ENCODE measurements at places on chromosomes 2 and 18.

- no peaks in the 10 kb centered on the region for H3K4me1 ChIP-seq
- no peaks in the 10 kb centered on the region for H3K36me3 ChIP-seq
- H3K27me3 ChIP-seq = no peaks in the 10 kb centered on the region
Observed at GRCh38 chr18:44323125-44323524, 357.6 kb upstream of the SETBP1 start.

- peaks cover 9% of the 10 kb centered on the region for H3K4me1 ChIP-seq
- no peaks in the 10 kb centered on the region for H3K27me3 ChIP-seq
- H3K4me3 ChIP-seq = no peak overlapping the region
- no peak for DNase-seq
Observed at GRCh38 chr2:153169609-153170008, 309.0 kb downstream of the RPRM start.

- H3K27me3 ChIP-seq = no peaks in the 10 kb centered on the region
- no peak for DNase-seq
- H3K27ac ChIP-seq = no peak overlapping the region
- H3K36me3 ChIP-seq = no peaks in the 10 kb centered on the region
- H3K4me1 ChIP-seq = peaks cover 36% of the 10 kb centered on the region
Observed at GRCh38 chr2:37654932-37655841, 16.3 kb downstream of the CDC42EP3 start.

GRCh38 chr2:178450524-178450773 lies 526 bp downstream of the PRKRA start:
- H3K27me3 ChIP-seq = no peaks in the 10 kb centered on the region
- H3K27ac ChIP-seq = peak overlapping the region; percentile 100
- H3K4me3 ChIP-seq = peak overlapping the region; percentile 55
- peaks cover 25% of the 10 kb centered on the region for H3K4me1 ChIP-seq

DNA sequence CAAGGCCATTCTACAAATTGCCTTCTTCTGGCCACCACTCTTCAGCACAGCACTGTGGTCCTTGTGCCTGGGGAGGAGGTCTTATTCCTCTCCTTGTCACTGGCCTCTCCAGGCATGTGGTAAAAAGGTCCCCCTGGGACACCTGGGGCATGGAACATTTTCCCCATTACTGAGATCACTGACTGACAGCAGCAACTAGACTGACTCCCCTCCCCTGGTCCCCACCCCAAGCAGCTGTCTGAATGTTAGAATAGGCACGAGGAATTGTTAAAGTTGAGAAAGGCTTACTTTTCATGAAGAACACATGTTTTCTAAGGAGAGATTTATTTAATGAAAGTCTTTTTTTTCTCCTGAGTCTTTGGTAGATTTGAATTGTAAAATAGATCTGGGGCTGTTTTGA lies 39.5 kb upstream of the RTN4 start:
- no peaks in the 10 kb centered on the region for H3K4me1 ChIP-seq

DNA sequence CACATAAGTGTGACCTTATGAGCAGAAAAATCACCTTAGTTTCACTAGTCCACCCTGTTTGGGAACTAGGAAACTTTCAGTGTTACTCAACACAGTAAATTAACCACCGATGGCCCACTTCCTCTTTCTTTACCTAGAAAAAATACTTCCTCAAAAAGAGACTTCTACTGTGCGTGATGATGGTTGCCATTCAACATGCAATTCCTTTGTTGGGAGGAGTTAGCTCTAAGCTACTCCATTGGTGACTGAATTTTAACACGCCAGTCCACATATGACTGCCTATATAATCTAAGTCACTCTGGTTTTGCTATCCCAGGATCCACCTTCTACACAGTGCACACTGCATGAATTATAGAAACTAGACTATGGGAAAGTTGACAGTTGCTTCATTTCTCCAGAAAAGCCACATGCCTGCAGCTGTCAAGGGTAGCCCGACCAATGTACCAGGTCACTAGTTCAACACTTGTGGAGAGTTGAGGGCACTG lies 47.8 kb upstream of the REG3G start:
- H3K36me3 ChIP-seq = no peaks in the 10 kb centered on the region
- H3K27ac ChIP-seq = no peak overlapping the region
- no peaks in the 10 kb centered on the region for H3K27me3 ChIP-seq
- H3K4me3 ChIP-seq = no peak overlapping the region

DNA sequence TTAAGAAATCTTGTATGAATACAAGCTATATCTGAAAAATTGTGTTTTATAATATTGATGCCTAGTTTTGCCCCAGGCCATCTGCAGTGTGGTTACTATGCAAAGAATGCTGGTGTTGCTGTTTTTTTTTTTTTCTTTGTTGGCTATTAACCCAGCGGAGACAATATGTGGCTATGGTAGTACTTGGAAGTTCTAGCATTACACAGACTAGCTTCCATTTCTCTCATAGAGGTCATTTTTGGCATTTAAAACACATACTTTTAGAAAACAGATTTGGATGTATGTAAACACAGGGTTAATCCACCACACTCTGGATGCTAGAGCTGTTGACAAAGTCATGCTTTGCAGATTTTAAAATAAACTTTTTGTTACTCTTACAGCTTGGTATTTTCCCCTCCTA lies 209.8 kb downstream of the NEDD4L start:
- no peaks in the 10 kb centered on the region for H3K36me3 ChIP-seq
- H3K4me1 ChIP-seq = peaks cover 16% of the 10 kb centered on the region
- H3K4me3 ChIP-seq = no peak overlapping the region
- no peaks in the 10 kb centered on the region for H3K27me3 ChIP-seq

GRCh38 chr2:154161286-154161685 lies 289.6 kb downstream of the GALNT13 start:
- DNase-seq = no peak
- H3K36me3 ChIP-seq = no peaks in the 10 kb centered on the region
- no peaks in the 10 kb centered on the region for H3K27me3 ChIP-seq

GRCh38 chr18:41042866-41043265 lies 912.2 kb upstream of the PIK3C3 start:
- H3K4me1 ChIP-seq = no peaks in the 10 kb centered on the region
- DNase-seq = no peak
- no peaks in the 10 kb centered on the region for H3K36me3 ChIP-seq
- H3K27ac ChIP-seq = no peak overlapping the region

DNA sequence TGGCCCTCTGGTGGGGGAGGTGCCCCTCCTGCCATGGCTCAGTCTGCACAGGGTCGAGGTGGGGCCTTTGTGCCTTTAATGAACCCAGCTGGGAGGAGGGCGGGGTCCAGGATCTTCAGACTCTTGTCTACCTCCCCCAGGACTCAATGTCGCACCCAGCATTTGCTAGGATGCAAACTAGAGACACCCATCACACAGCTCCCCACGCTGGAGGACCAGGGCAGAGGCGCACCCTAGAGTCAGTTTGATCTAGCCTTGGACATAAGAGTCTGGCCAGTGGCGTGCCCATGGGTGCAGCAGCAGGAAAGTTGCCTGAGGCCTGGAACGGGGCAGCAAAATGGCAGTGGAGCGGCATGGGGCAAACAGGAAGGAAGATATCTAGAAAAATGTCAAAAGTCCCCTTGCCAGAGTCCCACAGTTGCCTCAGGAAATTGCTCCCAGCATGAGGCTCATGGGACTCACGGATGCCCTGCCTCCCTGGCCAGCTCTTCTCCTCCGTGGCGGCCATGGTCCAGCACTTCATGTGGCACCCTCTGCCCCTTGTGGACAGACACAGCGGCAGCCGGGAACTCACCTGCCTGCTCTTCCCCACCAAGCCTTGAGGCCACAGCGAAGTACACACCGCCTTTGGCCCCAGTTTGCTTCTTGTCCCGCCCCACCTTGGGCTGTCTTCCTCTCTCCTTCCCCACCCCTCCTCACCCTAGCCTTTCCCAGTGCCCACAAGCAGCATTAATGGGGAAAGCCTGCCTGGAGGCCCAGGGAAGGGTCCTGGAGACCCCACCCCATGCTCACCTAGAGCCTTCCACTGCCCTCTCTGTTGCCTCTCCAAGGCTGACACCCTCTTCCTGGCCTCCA lies 17.7 kb downstream of the SH2D6 start:
- H3K4me3 ChIP-seq = no peak overlapping the region
- peaks cover 72% of the 10 kb centered on the region for H3K4me1 ChIP-seq
- H3K27me3 ChIP-seq = no peaks in the 10 kb centered on the region
- peak overlapping the region; percentile 96 for H3K27ac ChIP-seq
- no peaks in the 10 kb centered on the region for H3K36me3 ChIP-seq
- no peak for DNase-seq

DNA sequence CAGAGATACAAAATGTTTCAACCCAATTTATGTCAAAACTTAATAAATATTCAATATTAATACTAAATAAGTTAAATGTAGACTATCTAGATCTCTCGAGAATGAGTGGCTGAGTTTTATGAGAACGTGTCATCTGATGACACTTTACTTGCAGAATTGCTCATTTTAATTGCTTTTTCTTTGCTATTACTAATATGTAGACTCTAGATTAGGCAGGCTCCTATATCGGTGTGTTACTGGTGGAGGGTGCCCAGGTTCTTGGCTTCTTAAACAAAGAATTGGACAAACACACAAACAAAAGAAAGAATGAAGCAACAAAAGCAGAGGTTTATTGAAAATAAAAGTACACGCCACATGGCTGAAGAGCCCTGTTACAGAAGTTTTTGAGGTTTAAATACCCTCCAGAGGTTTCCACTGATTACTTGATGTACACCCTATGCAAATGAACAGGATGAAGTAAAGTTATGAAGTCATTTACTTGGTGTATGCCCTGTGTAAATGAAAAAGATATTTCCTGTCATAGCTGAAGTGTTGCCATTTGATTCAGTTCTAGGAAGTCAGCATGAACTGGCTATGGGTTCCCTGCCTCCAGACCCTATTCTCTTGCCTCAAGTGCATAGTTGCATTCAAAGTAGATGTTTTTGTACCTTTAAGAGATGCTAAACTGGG lies 122.9 kb upstream of the ITGA4 start:
- H3K27ac ChIP-seq = no peak overlapping the region
- H3K27me3 ChIP-seq = no peaks in the 10 kb centered on the region
- no peak overlapping the region for H3K4me3 ChIP-seq
- H3K36me3 ChIP-seq = no peaks in the 10 kb centered on the region
- DNase-seq = no peak

DNA sequence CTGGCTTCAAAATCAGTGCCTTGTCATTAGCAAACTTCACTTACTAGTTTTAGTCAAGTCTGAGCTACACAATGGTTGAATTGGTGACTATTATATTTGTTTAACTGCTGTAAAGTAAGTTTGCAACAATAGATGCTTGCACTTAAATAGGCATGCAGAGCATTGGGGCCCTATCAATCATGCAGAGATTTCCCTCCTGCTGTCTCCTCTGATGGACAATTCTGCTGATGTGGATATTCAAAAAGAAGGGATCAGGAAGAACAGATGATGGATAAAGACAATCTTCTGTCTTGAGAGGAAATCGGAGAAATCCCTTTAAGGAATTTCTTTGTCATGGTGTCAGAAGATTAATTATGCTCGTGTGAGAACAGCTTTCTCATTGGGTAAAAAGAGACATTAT lies 89.0 kb downstream of the GREB1L start:
- H3K4me3 ChIP-seq = no peak overlapping the region
- no peaks in the 10 kb centered on the region for H3K27me3 ChIP-seq
- no peak for DNase-seq

DNA sequence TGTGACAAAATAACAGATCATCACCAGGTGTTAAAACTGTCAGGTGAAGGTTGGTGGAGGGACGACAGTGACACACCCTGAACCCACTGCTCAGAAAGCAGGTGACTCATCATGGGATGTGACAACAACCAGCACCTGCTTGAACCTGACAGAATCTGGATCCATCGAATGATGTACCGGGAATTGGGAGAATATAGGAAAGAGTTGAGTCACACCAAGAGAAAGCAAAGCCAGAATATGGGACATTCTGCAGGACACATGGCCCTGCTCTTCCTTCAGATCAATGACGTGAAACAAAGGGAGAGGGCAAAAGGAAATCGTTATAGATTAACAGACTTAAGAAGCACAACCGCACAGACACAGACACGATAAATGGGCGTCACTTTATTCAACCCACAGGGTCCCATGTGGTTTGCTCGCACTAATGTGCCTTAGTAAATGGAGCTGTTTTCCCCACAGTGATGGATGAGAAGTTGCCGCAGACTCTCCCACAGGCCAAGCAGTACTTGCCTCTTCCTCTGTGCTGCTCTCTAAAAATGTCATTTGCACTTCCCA lies 100.1 kb downstream of the CRACDL start:
- no peak overlapping the region for H3K4me3 ChIP-seq
- no peak overlapping the region for H3K27ac ChIP-seq
- no peaks in the 10 kb centered on the region for H3K4me1 ChIP-seq
- no peaks in the 10 kb centered on the region for H3K27me3 ChIP-seq

DNA sequence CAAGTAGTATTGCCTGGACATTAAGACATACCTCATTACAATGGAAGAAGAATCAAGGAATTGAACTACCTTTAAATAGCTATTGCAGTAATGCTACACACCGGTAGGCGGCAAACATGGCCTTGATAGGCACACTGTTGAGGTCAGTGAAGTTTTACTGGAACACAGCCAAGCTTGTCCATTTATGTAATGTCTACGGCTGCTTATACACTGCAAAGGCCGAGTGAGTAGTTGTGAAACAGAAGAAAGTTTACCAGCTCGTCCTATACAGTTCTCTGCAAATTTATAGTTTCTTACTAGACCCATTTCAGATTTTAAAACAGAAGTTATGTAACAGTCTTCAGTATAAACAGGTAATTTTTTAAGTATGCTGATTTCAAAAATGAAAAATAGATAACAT lies 38.8 kb downstream of the PPP4R1 start:
- no peaks in the 10 kb centered on the region for H3K4me1 ChIP-seq
- H3K27me3 ChIP-seq = no peaks in the 10 kb centered on the region
- H3K36me3 ChIP-seq = peaks cover 3% of the 10 kb centered on the region
- peak; percentile 96 for DNase-seq

DNA sequence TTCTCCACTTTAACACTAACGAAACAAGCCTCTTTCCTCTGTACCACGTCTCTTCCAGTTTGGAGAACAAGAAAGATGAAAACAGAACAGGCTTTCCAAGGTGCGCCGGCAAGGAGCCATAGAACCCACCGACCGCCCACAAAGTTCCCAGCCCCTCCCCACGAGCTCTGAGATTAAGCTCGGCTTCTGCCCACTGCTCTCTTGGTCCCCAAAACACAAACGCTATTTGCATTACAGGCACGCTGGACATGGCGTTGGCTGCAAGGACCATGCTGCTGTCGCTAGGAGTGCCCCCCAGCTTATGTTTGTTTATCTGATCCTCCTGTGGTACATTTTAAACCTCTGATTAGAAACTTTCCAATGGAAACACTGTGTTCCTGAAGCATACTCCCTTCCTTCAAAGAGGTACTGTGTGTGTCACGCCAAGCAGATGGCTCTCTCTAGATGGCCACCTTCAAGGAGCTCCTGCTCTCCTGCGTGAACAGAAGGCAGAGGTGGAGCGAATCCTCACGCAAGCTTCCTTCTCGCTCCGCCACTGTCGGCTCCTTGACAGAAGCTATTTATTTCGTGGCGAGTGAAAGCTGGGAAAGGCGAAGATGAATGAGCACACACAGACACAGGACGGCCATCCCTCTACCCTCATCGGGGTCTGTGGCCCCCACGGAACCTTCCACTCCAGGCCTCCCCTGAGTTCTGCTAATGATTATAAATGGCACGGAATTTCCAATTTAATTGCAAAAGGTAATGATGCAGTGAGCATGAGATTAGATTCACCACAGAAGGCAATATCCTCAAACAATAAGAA lies 166.2 kb downstream of the EIPR1 start:
- no peaks in the 10 kb centered on the region for H3K4me1 ChIP-seq
- H3K27ac ChIP-seq = no peak overlapping the region
- H3K36me3 ChIP-seq = no peaks in the 10 kb centered on the region

- no peaks in the 10 kb centered on the region for H3K36me3 ChIP-seq
- H3K4me1 ChIP-seq = no peaks in the 10 kb centered on the region
- H3K27me3 ChIP-seq = no peaks in the 10 kb centered on the region
- peak within 1 kb of the TSS; percentile 28 for H3K27ac ChIP-seq
Observed at GRCh38 chr2:3594493-3595281, at the start of gene COLEC11. Gene COLEC11, plus strand, starts transcription at chr2:3595112. Its CDS starts 9,229 bp downstream, at chr2:3604341.

- peak overlapping the region; percentile 37 for H3K4me3 ChIP-seq
- H3K27me3 ChIP-seq = no peaks in the 10 kb centered on the region
- peak overlapping the region; percentile 88 for H3K27ac ChIP-seq
- no peaks in the 10 kb centered on the region for H3K36me3 ChIP-seq
- peak; percentile 54 for DNase-seq
Observed at GRCh38 chr2:23940718-23941620, 706 bp downstream of the UBXN2A start.
